ENCODE measurements at places on chromosomes 13 and 19.

- DNase-seq: no peak
Observed at GRCh38 chr19:2481466-2481865, 5.5 kb downstream of the GADD45B start.

DNA sequence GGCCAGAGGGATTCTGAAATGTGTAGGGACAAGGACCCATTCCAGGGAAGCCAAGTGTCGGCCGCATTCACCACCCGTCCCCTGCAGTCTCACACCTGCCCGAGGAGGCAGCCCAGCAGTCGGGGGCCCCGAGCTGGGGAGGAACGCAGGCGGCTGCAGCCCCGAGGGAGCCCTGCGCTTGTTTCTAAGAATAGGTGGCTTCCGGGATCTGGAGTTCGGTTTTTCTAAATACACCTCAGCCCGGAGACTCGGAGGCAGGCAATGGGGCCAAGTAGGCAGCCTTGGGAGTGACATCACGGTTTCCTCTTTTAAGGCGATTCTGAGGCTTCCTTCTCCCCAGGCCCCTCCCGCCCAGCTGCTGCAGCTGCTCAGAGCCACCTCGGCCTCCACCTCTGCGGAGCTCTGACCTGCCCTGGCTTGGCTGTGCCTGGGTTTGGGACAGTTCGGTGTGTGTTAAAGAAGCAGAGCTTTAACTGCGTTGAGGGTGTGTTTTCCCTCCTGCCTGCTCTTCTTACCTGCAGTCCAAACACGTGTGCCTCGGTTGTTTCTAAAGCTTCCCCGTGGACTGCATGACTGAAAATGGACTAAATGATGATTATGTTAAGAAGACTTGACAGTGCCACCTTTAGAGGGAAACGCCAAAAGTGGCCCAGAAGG, 80.5 kb downstream of the COL4A2 start:
- DNase-seq: no peak

DNA sequence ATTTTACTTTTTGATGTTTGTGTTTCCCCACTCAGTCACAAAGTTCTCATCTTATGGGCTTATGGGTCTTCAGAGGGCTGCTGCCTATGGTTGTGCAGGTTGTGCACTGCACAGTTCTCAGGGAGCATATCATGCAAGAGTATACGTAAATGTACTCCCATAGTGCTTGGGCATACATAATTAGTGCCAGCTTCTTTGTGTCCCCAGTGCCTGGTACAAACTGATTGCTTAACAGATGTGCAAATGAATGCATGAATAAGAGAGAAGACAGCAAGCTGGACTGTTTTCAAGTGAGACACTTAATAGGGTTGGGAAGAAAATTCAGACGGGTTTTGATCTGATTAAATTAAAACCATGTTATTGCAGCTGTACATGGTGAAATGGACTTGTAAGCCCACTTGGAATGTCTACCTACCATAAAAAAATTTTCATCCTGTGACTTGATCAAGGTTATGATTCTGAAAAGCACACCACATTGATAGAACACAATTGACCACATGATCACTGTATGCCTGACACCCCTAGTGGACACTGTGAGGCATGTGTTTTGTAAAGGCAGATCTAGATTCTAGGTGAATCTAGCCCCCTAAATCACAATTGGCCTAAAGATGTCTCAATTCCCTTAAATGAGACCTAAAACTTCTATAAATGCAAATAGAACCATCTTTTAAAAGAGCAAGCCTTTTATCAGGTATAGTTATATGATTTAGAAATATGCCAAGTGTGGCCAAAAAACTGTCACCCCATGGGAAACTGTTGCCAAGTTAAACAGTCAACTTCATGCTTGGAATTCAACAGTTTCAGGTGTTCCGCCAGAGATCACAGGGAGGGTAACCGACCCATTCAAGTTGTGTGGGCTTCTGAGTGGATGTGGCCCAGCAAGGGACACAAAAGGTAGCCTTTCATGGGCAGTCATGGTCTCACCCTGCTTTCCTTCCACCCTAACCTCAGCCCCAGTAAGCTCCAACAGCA, 27.9 kb downstream of the FAM124A start:
- DNase-seq: no peak

- DNase-seq: no peak
Observed at GRCh38 chr19:7188698-7189629, 105.2 kb downstream of the INSR start.

- no peak for DNase-seq
Observed at GRCh38 chr19:54062643-54063042, 1.1 kb downstream of the VSTM1 start.

GRCh38 chr19:49758292-49758691, 4.8 kb downstream of the TSKS start:
- DNase-seq: no peak

- peak; percentile 85 for DNase-seq
Observed at GRCh38 chr19:19578252-19578651, 40.2 kb downstream of the CILP2 start.

- no peak for DNase-seq
Observed at GRCh38 chr13:30044932-30045331, 194.5 kb upstream of the UBL3 start.

- DNase-seq: no peak
Observed at GRCh38 chr19:21440321-21440720, 43.4 kb downstream of the ZNF493 start.

- no peak for DNase-seq
Observed at GRCh38 chr19:2047449-2048103, 3.5 kb downstream of the MKNK2 start.

DNA sequence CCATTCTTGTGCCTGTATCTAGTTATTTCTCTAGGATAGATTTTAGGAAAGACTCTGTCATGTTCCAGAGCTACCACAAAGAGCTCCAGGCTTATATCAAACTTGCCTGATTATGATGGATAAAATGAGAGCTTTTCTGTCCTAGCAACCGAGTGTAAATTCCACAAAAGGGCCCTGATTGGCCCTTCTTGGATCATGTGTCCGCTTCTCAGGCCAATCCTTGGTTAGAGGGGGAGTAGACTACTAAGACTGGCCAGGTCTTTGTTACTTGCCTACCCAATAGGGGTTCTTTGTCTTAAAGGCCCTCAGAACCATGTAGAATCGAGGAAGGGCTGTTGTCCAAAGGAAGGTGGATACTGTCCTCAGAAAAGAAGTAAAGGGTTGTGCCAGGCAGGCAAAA, 2.4 kb downstream of the DHX34 start:
- DNase-seq: no peak

GRCh38 chr13:61777899-61778298, 362.2 kb upstream of the PCDH20 start:
- no peak for DNase-seq

- no peak for DNase-seq
Observed at GRCh38 chr19:34428549-34429285, 536 bp downstream of the UBA2 start.

- DNase-seq: peak; percentile 29
Observed at GRCh38 chr13:107734891-107735625, 480.3 kb downstream of the LIG4 start.

DNA sequence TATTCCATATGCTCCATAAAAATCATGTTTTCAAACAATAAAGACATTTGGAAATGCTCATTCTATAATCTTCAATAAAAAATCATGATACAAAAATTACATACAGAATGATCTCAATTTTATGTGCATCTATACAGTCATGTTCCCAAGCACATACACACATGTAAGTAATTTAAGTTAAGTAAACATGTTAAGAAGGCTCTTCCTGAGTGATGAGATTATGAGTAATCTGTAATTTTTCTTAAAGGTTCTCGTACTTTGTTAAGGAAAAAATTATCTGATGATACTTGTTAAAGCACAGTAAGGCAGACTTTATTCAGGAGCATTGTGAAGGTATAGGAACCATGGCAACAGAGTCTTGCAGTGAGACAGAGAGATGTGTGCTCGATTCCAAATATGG, 30.0 kb upstream of the DLEU7 start:
- DNase-seq: no peak

DNA sequence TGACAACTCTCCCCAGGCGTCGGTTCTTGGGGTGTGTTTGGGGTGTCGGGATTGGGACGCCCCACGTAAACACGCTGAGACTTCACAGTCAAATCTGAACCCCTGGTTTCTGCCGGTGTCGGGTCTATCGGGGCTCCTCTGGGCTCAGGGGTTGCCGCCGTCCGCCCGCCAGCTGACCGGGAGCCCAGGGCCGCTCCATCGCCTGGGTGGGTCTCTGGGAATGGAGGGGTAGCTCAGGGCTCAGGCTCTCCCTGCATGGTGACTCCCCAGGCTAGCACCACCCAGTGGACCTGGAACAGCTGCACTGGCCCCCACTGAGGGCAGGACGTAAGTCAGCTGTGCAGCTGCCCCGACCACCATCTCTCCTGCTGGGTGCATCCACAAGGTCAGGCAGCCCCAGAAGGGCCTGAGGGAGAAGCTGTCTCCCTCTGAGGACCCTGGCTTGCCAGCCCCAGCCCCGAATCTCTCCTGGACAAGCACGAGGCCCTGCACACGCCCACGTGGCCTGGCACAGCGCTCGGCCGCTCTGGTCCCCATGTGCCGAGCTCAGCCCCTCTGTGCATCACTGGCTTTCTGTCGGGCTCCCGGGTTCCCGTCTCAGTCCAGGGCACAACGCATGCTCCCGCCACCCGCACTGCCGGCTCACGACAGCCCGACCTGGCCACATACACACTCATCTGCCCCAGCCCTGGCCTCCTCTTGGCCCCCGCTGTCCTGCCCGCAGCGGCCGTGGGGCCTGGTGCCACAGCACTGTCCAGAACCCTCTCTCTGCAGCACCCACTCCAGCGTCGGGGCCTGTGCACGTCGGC, 6.1 kb downstream of the RNF126 start:
- no peak for DNase-seq

Data from NCI-H2171 (cell line).